ENCODE measurements at places on chromosomes 16 and 17.

- no peak for DNase-seq
These were observed 381.8 kb downstream of the SOX9 start for GRCh38 chr17:72502371-72503341.

- no peak for DNase-seq
These were observed 21.7 kb downstream of the PRMT7 start for GRCh38 chr16:68332411-68333121.

- peak; percentile 72 for DNase-seq
These were observed 4.6 kb upstream of the ALDOA start for GRCh38 chr16:30060836-30061554.

GRCh38 chr17:71777048-71777640 lies 343.7 kb upstream of the SOX9 start:
- DNase-seq = no peak

- no peak for DNase-seq
These were observed 147.7 kb upstream of the WSCD1 start for GRCh38 chr17:5922476-5922875.

GRCh38 chr17:78133971-78134898 lies 3.7 kb downstream of the TMC8 start:
- peak; percentile 77 for DNase-seq

DNA sequence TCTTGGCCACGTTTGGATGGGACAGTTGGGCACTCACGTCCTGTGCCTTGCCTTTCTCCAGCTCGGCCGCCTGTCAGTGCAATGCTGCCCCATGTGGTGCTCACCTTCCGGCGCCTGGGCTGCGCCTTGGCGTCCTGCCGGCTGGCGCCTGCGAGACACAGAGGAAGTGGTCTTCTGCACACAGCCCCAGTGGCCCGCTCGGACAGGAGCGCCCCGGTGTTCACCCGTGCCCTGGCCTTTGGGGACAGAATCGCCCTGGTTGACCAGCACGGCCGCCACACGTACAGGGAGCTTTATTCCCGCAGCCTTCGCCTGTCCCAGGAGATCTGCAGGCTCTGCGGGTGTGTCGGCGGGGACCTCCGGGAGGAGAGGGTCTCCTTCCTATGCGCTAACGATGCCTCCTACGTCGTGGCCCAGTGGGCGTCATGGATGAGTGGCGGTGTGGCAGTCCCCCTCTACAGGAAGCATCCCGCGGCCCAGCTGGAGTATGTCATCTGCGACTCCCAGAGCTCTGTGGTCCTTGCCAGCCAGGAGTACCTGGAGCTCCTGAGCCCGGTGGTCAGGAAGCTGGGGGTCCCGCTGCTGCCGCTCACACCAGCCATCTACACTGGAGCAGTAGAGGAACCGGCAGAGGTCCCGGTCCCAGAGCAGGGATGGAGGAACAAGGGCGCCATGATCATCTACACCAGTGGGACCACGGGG lies 7.1 kb downstream of the ACSF3 start:
- DNase-seq = no peak

- no peak for DNase-seq
These were observed 48.6 kb downstream of the ABCA8 start for GRCh38 chr17:68906638-68907037.

GRCh38 chr17:29143894-29144293 lies 36.3 kb downstream of the MYO18A start:
- DNase-seq = peak; percentile 44

DNA sequence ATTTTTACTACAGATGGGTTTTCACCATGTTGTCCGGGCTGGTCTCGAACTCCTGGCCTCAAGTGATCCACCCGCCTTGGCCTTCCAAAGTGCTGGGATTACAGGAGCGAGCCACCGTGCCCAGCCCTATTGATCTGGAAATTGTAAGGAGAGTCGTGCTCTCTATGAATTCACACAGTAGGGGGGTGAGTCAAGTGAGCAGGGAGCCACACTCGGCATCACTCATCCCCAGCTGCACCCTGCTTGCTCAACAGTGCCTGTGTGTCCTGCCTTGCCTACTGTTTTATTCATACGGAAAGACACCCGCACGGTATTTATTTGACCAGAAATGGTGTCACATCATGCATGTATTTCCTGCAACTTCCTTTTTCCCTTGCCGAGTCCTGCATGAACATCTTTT lies 157.2 kb upstream of the FOXF1 start:
- DNase-seq = no peak

DNA sequence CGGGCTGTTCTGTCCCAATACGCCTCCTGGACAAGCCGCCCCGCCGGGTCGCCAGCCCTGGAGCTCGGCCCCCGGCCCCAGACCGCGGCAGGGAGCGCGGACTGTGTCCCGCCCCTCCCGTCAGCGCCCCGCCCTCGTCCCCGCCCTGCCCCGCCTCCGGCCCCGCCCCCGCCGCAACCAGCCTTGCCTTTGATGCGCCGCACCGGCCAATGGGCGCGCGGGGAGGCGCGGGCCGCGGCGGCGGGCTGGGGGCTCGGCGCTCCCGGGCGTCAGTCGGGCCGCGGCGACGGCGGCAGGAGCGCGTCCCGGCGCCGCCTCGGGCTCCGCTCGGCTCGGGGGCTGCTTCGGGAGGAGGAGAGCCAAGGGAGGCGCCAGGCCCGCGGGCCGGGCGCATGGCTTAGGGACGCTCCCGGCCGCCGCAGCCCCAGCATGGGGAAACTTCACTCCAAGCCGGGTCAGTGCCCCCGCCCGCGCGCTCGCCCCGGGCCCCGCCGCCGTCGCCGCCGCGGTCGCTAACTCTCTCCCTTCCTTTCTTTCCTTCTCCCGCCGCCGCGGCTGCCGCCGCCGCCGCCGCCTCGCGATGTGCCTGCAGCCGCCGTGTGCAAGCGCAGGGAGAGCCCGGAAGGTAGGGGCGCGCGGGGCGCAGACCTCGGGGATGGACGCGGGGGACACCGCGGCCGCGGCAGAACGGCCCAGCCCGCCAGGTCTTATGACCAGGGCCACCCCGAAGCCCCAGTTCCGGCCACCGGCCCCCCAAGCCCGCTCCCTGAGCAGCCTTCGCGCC lies at the start of gene NKD1:
Gene NKD1 (plus strand): TSS at position 272 of the 784 bp plus-strand sequence. CDS start 158 bp downstream, at position 430.
- peak; percentile 76 for DNase-seq

Measured in Right ventricle myocardium superior (tissue), 1 donor.